Myocyte (in vitro differentiated cells): ENCODE measurements at places on chromosomes 7 and 10. TPM values are rescaled to one million over a fixed set of nuclear protein-coding genes. Genes with fewer than 3 reads are reported as not detected.

- DNase-seq = no peak
These were observed 55.3 kb downstream of the ADCYAP1R1 start for GRCh38 chr7:31107106-31108090.

GRCh38 chr7:70763961-70764691 lies 367.8 kb upstream of the GALNT17 start:
- DNase-seq = no peak

DNA sequence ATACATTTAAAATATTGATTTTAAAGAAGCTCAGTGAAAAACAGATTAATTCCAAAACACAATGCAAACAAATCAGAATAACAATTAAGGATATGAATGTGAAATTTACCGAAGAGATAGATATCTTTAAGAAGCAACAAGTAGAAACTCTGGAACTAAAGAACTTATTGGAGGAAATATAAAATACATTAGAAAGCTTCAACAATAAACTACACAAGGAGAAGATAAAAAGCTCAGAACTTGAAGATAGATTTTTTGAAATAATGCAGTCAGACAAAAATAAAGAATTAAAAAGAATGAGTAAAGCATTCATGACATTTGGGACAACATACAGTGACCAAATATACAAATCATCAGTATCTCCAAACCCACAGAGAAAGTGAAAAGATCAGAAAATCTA lies 43.2 kb downstream of the HIBADH start:
- peak; percentile 27 for DNase-seq

GRCh38 chr10:8043569-8044306 lies 10.8 kb upstream of the GATA3 start:
- DNase-seq = no peak

DNA sequence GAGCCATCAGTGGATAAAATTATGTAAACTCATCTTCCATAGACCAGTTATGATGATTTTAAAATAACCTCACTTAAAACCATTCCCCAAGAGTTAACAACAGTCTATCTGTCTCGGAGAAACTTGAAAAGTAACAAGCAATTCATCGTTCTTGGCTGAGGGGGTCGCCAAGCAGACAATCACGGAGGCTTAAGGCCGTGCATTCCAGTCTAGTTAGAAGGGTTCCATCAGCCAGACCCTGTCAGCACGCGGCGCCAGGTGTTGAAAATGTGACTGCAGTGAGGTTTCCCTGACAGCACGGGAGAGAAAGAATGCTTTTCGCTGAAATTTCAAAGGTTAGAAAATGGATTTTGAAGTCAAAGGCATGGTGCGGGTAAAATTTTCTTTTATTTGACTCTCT lies 1025.0 kb upstream of the CELF2 start:
- DNase-seq = no peak

- DNase-seq = no peak
These were observed 37.3 kb downstream of the TMEM60 start for GRCh38 chr7:77760809-77761453.

GRCh38 chr10:62650411-62650810 lies 154.1 kb upstream of the ADO start:
- DNase-seq = no peak

- DNase-seq = no peak
These were observed 42.2 kb downstream of the RUNDC3B start for GRCh38 chr7:87670372-87670771.

DNA sequence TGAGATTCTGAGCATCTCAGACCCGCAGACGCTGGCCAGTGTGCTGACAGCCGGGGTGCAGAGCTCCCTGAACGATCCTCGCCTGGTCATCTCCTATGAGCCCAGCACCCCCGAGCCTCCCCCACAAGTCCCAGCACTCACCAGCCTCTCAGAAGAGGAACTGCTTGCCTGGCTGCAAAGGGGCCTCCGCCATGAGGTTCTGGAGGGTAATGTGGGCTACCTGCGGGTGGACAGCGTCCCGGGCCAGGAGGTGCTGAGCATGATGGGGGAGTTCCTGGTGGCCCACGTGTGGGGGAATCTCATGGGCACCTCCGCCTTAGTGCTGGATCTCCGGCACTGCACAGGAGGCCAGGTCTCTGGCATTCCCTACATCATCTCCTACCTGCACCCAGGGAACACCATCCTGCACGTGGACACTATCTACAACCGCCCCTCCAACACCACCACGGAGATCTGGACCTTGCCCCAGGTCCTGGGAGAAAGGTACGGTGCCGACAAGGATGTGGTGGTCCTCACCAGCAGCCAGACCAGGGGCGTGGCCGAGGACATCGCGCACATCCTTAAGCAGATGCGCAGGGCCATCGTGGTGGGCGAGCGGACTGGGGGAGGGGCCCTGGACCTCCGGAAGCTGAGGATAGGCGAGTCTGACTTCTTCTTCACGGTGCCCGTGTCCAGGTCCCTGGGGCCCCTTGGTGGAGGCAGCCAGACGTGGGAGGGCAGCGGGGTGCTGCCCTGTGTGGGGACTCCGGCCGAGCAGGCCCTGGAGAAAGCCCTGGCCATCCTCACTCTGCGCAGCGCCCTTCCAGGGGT lies 703 bp downstream of the RBP3 start:
- DNase-seq = no peak

DNA sequence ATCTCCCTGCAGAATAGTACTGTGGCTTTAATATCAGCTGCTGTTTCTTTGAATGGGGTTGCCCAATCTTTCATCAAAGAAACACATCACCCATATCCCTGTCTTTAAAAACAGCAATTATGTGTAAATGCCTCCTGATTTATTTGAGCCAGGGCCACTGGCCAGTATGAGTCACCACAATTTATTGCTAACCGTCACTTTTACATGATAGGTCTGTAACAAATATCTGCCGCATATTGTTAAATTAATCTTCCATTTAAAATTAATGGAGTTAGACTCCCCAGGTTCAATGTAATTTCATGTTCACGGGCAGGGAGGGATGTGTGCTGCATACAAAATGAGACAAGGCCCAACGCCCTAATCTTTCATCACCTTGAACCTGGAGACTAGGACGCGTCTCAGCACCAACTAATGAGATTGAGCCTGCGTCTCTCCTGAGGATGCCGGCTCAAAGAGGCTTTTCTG lies 673.4 kb downstream of the AUTS2 start:
- DNase-seq = no peak

DNA sequence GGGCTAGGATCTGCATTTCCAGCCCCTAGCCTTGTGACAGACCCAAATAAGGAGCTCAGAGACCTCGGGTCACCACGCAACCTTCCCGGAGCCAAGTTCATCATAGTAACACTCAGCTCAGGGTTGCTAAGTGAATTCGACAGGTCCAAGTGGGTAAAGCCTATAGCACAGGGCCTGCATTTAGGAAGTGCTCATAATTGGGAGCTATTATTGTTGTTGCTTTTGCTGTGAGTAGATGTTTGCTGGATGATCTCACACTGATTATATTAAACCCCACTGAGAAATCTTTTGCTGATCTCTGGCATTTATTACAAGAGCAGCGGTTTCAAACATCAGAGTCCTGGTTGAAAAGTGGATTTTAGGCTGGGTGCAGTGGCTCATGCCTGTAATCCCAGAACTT lies 20.3 kb upstream of the SAR1A start:
- no peak for DNase-seq

- DNase-seq = no peak
These were observed 87.0 kb downstream of the RAPGEF5 start for GRCh38 chr7:22269963-22270362.

DNA sequence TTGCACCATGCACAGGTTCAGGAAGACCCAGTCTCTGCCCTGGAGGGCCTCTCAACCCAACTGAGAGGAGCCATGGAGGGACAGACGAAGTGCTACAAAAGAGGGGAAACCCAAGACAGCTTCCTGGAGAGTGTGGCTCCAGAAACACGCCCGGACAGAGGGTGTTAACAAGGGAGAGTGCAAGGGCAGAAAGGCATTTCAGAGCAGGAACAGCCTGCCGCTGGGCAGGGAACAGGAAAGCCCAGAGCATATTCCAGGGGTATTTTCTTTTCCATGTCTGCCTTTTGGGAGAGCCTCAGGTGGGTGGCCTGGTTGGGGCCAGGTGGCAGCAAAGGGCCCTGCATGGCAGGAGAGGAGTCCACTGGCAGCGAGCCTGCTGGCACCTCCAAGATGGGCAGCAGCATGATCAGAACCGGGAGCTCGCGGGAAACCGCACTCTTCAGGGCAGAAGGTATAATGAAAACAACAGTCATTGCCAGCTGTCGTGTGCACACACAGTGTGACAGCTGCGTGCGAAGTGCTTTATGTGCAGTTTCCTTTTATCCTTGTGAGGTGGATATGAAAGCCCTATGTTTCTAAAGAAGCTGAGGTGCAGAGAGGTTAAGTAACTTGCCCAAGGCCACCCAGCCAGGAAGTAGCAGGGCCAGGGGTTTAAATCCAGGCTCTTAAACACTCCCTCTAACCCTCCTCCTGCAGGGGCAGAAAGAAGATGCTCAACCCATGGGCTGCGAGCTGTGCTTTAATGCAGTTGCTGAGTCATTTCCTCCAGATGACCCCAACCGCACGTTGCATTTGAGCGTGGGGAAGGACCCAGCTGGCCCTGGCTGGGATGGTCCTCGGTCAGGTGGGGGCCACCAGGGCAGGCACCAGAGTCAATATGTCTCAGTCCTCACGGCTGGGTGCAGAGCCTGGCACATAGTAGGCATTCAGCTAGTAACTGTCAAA lies 128.6 kb downstream of the OAT start:
- peak; percentile 61 for DNase-seq

DNA sequence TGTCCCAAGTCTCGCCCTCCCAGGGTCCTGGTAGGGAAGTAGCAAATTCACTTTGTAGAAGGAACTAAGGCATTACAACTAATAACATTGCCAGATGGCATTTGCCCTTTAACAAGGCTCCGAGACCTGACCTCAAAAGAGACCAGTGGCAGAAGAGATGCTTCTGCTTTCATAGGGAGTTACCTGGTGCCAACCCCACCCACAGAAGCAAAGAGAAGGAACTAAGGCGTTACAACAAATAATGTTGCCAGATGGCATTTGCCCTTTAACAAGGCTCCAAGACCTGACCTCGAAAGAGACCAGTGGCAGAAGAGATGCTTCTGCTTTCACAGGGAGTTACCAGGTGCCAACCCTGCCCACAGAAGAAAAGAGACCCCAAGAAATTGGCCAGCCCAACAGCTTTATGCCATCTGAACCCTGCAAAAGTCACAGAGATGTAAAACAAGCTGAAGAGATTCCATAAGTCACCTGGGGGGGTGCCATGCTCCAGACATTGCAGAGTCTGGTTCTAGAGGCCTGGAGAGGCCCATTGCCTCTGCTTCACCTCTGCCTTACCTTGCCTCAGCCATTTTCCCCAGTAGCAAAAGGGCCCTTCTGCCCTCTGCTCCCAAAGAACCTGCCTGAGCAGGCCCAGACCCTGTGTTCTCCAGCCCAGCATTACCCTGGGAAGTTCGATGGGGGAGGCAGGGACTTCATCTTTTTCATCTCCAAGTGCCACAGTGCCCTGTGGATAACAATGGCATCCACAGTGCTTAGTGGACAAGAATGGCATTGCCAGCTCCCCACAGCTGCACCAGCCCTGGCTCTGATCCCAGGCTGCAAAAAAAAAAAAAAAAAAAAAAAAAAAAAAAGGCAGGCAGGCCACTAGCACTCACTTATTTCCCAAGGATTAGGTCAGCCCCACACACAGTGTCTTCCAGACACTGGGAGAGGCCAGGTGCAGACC lies 179.5 kb upstream of the PLXNA4 start:
- peak; percentile 87 for DNase-seq

- peak; percentile 92 for DNase-seq
These were observed 50.8 kb downstream of the C10orf120 start for GRCh38 chr10:122648599-122649428.

The KIAA1217 gene
- total RNA-seq = 10.2 and 13.2 TPM in 2 replicates

DNA sequence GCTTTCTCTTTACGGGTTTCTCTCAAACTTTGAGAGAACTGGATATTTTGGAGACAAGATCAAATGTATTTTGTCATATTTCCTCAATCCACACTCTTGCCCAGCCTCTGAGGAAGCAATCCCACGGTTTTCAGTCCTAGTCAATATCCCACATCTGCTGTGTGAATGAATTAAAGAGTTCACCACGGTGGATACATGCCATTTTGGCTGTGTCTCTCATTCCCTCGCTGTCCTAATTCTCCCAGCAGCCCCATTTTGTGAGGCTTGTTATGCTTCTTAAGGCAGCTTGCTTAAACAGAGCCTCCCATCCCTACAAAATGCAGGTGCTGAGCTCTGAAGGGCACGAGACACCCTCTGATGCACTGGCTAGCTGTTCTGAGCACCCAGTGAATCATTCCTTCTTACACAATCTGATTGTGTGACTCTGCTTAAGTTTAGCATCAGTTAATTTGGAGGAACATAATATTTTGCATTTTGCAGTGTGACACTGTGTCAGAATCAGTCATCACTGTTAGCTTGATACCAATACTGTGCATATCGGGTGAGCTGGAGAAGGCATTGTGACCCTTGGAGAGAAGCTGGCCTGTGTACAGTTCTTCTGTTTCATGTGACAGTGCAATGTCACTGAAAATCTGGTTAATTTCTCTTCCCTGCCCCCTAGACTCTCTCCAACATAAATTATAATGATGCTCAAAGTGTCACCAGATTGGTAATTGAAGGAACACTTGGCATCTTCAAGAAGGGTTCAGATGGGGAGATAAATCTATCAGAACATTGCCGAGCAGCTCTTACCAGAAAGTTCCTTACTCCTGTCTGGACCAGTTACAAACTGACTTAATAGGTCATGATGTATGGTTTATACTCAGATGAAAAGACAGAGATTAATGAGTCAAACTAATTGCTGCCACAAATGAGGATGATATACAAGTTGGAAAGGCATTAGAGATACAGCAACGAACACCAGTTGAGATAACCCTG lies 103.7 kb upstream of the AOAH start:
- no peak for DNase-seq

The MKI67 gene
- 0.29 and 3.2 TPM in 2 replicates for total RNA-seq

DNA sequence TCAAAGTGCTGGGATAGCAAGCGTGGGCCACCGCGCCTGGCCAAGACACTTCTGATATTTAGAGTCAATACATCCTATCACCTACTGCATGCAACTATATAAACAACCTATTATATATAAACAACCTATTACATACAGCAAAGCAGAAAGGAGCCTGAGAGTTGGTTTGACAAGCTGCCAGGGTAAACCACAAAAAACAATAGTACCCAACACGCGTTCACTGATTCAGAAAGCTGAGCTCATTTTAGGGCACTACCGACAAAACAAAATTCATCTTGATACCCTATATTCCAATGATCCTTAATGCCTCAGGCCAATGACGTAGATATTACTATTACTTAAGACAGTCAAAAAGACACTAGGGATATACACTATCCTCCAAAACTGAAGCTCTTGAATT lies 16.2 kb downstream of the MALSU1 start:
- peak; percentile 51 for DNase-seq
